CD4-positive, alpha-beta memory T cell (primary cell): ENCODE measurements at places on chromosomes 13 and 19. TPM values are rescaled to one million over a fixed set of nuclear protein-coding genes. Genes with fewer than 3 reads are reported as not detected.

Gene ZNF100
- 15.9 TPM for total RNA-seq

DNA sequence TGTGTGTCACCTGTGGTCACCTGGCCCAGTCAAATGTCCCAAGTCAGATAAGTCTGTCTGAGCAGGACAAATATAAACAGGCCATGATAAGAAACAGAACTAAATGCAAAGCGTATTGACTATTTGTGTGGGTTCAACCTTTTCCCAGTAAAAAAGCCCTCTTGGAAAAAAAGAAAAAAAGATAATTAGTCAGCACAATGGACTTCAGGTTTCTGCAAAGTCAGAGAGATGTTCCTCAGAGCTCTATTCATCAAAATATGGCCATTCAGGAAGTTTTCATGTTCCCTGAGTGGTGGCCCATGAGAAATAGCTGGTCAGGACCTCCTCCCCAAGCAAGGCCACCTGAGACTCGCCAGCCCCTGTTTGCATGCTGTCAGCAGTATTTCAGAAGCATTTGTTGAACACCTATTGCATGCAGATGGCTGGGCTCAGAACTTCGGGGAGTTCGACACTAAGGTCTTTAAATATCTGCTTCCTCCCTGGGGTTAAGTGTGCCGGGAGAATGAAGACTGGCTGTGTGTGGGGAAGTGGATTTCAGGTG is 2.7 kb downstream of the FFAR3 start:
- no peak overlapping the region for H3K27ac ChIP-seq
- DNase-seq = peak; percentile 16
- no peak overlapping the region for H3K4me3 ChIP-seq
- H3K27me3 ChIP-seq = no peaks in the 10 kb centered on the region

- H3K36me3 ChIP-seq = no peaks in the 10 kb centered on the region
- H3K4me1 ChIP-seq = peaks cover 20% of the 10 kb centered on the region
- DNase-seq = peak; percentile 46
- H3K27ac ChIP-seq = no peak overlapping the region
- no peak overlapping the region for H3K4me3 ChIP-seq
These were observed 3.9 kb upstream of the PLPP2 start for GRCh38 chr19:294946-295686.

- H3K4me1 ChIP-seq = peaks cover 22% of the 10 kb centered on the region
- H3K4me3 ChIP-seq = no peak overlapping the region
- H3K36me3 ChIP-seq = no peaks in the 10 kb centered on the region
- DNase-seq = peak; percentile 59
- peaks cover 11% of the 10 kb centered on the region for H3K27me3 ChIP-seq
- H3K27ac ChIP-seq = no peak overlapping the region
These were observed 10.0 kb downstream of the DPF1 start for GRCh38 chr19:38213911-38214625.
